Spleen (tissue), 13 donors: ENCODE measurements at places on chromosomes 13 and 19. TPM values are rescaled to one million over a fixed set of nuclear protein-coding genes. Genes with fewer than 3 reads are reported as not detected.

The C19orf85 gene
- not detected for total RNA-seq

DNA sequence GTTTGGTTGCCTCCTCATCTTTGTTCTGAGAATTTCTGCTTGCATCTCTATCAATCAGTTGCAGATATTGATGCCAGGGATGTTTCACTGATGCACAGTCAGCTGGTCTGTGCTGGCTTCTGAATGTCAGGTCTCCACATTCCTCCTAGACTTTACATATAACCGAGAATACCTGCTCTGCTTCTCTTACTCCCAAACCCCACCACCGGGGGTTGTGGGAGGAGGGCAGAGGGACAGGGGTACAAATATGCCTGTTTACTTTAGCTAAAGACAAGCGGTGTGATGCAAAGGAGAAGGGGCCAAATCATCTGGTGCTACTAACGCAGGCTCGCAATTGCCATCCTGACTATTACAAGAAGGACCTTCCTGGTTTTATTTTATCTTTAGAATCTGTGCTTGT, 17.4 kb upstream of the KLHL1 start:
- H3K27me3 ChIP-seq: no peaks in the 10 kb centered on the region
- no peak overlapping the region for H3K27ac ChIP-seq
- no peak overlapping the region for H3K4me3 ChIP-seq
- DNase-seq: no peak
- H3K4me1 ChIP-seq: no peaks in the 10 kb centered on the region

- peaks cover 7% of the 10 kb centered on the region for H3K4me1 ChIP-seq
- no peaks in the 10 kb centered on the region for H3K36me3 ChIP-seq
- no peak for DNase-seq
- peaks cover 8% of the 10 kb centered on the region for H3K27me3 ChIP-seq
- no peak overlapping the region for H3K4me3 ChIP-seq
These were observed 30.6 kb upstream of the SLC7A10 start for GRCh38 chr19:33256261-33256660.

DNA sequence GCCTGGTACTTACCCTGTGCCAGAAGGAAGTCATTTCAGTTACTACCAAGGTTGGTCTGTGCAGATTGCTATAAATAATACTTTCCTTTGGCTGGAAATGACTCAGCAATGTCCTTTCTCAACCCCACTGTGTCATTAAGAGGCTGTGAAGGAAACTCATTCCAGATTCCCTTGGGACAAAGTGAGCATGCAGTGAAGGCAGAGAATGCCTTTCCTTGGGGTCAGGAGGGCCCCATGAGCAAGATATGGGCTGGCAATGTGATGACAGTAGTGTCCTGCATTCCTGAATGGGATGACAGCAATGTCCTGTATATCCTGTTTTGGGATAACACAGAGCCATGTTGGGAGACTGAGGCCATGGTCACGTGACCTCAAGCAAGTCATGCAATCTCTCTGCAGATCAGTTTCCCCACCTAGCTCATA, 213.1 kb upstream of the TMTC4 start:
- no peaks in the 10 kb centered on the region for H3K36me3 ChIP-seq
- H3K27me3 ChIP-seq: no peaks in the 10 kb centered on the region
- no peak overlapping the region for H3K4me3 ChIP-seq
- DNase-seq: no peak
- H3K4me1 ChIP-seq: no peaks in the 10 kb centered on the region

The SIGLEC8 gene
- 7.3 TPM for total RNA-seq

DNA sequence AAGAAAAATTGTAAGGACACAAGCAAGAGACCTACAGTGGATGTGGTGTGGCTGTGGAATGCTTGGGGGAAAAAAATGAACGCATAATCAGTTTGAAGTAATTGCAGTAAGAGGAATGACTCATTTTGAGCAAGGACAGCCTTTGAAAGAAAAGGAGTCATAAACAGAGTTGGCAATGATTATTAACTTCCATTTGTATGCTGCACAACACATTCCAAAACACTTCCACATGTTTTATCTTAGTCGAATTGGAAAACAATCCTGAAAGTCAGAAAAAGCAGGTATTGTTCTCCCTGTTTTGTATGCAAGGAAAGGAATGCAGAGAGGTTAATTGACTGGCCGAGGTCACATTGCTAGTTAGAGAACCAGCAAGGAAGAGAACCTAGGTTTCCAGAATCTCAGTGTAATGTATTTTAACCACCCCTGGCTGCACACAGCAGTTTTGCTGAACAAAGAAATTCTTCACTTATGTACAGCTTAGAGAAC, 630.0 kb upstream of the MIR17HG start:
- no peak overlapping the region for H3K27ac ChIP-seq
- no peak for DNase-seq
- H3K4me1 ChIP-seq: no peaks in the 10 kb centered on the region
- H3K27me3 ChIP-seq: no peaks in the 10 kb centered on the region
- no peak overlapping the region for H3K4me3 ChIP-seq

DNA sequence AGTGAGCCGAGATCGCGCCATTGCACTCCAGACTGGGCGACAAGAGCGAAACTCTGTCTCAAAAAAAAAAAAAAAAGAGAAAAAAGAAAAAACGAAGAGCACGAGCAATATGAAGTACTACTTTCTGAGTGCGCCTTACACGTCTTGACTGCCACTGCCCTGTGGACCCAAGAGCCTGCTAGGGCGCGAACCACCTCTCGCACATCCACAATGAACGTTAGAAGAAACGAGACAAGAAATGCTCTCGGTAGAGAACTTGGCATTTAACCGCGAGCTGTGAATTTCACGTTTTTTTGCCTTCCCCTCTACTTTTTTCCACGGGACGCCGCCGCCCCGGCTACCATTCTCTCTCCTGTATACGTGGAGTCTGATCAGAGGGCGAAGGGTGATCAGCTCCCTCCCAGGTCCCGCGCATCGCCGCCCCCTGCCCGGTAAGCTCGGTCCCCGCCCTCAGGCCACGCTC, 454 bp downstream of the TIMM44 start:
- no peaks in the 10 kb centered on the region for H3K27me3 ChIP-seq
- no peaks in the 10 kb centered on the region for H3K36me3 ChIP-seq
- H3K27ac ChIP-seq: peak overlapping the region; percentile 96
- H3K4me3 ChIP-seq: peak overlapping the region; percentile 72

DNA sequence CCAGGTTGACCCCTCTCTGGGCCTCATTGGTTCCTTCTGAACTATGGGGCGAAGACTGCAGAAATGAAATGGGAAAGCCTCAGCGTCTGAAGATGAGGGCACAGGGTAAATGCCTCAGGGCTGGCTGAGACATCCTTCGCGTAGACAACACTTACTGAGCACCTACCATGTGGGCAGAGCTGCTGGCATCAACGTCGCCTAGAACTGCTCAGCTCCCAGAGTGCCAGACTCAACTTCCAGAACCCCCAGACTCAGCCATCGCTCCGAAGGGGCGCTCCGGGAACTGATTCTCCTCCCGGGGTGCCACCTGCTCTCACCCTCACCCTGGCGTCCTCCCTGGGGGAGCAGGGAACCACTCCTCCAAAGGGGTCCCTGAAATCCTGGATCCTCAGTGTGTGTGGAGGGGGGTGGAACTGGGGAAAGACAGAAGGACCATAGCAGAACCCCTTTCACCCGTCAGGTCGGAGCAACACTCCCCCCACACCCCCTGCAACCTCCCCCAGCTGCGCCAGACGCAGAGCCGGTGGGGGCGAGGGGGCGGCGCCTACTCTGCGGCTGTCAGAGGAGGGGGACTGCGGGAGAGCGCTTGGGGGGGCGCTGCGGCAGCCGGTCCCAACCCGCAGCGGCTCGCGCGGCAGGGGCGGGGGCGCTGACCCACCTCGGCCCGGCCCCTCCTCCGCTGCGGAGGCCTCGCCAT, 8.2 kb upstream of the NFIC start:
- peak overlapping the region; percentile 59 for H3K27ac ChIP-seq
- H3K36me3 ChIP-seq: no peaks in the 10 kb centered on the region
- peak; percentile 78 for DNase-seq
- H3K27me3 ChIP-seq: no peaks in the 10 kb centered on the region
- peak overlapping the region; percentile 98 for H3K4me3 ChIP-seq
- H3K4me1 ChIP-seq: peaks cover 49% of the 10 kb centered on the region

DNA sequence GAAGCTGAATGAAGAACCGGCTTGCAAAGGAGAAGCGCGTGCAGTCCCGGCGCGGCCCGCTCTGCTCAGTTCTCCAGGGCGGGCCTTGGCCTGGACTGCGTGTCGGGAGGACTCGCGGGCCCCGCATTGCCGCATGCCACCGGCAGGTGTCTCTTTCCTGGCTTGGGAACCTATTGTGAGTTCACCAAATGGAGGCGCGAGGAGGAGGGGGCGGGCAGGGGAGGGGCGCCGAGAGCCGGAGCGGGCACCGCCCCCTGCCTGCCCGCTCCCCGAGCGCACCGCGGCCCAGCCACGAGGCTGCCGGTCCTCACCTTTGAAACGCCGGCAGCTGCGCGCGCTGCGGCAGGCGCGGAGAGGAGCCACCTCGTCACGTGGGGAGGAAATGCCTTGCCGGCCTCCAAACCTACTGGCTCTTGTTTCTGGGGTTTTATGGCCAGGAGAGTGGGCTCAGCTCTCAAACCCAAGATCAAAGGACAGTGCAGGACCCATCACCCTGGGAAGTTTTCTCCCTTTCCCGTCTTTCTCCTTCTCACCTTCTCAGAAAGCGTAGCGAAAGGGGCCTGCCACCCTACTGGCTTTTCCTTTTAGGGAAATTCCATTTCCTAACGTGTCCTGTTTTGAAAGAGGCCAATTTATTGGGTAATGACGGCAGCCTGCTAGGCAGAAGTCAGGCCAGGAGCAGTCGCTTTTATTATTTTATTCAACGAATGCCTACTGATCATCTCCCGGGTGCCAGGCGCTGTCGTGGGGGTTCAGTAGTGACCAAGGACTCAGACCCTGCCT, 13.8 kb upstream of the UBE2L5 start:
- peak overlapping the region; percentile 83 for H3K27ac ChIP-seq
- H3K36me3 ChIP-seq: no peaks in the 10 kb centered on the region
- H3K4me3 ChIP-seq: peak overlapping the region; percentile 63
- DNase-seq: peak; percentile 99

DNA sequence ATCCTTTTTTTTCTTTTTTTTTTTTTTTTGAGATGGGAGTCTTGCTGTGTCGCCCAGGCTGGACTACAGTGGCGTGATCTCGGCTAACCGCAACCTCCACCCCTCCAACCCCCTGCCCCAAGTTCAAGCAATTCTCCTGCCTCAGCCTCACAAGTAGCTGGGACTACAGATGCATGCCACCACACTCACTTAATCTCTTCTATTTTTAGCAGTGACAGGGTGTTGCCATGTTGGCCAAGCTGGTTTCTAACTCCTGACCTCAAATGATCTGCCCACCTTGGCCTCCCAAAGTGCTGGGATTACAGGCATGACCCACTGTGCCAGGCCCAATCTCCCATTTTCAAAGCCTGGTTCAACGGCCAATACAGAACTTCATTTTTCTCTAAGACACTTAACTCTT, 9.1 kb downstream of the FOXO1 start:
- H3K4me3 ChIP-seq: no peak overlapping the region
- no peaks in the 10 kb centered on the region for H3K27me3 ChIP-seq
- H3K4me1 ChIP-seq: peaks cover 97% of the 10 kb centered on the region
- DNase-seq: no peak
- H3K27ac ChIP-seq: no peak overlapping the region

The TMEM238 gene
- total RNA-seq: 4.0 TPM

GRCh38 chr13:51666374-51666773, 82.1 kb downstream of the WDFY2 start:
- H3K27ac ChIP-seq: no peak overlapping the region
- H3K27me3 ChIP-seq: no peaks in the 10 kb centered on the region
- no peak for DNase-seq
- H3K4me3 ChIP-seq: no peak overlapping the region
- peaks cover 7% of the 10 kb centered on the region for H3K4me1 ChIP-seq

The ATP12A gene
- not detected for total RNA-seq

DNA sequence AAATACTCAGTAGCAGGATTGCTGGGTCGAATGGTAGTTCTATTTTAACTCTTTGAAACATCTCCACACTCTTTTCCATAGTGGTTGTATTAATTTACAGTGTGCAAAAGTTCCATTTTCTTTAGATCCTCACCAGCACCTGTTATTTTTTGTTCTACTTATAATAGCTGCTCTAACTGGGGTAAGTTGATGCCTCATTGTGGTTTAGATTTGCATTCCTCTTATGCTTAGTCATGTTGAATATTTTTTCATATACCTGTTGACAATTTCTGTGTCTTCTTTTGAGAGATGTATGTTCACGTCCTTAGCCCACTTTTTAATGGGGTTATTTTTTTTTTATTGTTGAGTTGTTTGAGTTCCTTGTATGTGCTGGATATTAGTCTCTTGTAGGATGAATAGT, 144.6 kb downstream of the NBEA start:
- H3K27ac ChIP-seq: no peak overlapping the region
- H3K4me1 ChIP-seq: no peaks in the 10 kb centered on the region
- no peak overlapping the region for H3K4me3 ChIP-seq

The ZNF98 gene
- 0.51 TPM for total RNA-seq

- H3K4me3 ChIP-seq: no peak overlapping the region
- peaks cover 24% of the 10 kb centered on the region for H3K36me3 ChIP-seq
These were observed 11.4 kb downstream of the NDUFA11 start for GRCh38 chr19:5891938-5892771.

- H3K4me1 ChIP-seq: peaks cover 54% of the 10 kb centered on the region
- no peaks in the 10 kb centered on the region for H3K27me3 ChIP-seq
- no peak for DNase-seq
- H3K4me3 ChIP-seq: peak overlapping the region; percentile 74
- peak overlapping the region; percentile 94 for H3K27ac ChIP-seq
- no peaks in the 10 kb centered on the region for H3K36me3 ChIP-seq
These were observed 900 bp downstream of the KBTBD7 start for GRCh38 chr13:41193469-41193868.

GRCh38 chr13:31045286-31046081, 113.0 kb downstream of the TEX26 start:
- no peaks in the 10 kb centered on the region for H3K36me3 ChIP-seq
- DNase-seq: no peak
- no peak overlapping the region for H3K4me3 ChIP-seq
- H3K27ac ChIP-seq: no peak overlapping the region

DNA sequence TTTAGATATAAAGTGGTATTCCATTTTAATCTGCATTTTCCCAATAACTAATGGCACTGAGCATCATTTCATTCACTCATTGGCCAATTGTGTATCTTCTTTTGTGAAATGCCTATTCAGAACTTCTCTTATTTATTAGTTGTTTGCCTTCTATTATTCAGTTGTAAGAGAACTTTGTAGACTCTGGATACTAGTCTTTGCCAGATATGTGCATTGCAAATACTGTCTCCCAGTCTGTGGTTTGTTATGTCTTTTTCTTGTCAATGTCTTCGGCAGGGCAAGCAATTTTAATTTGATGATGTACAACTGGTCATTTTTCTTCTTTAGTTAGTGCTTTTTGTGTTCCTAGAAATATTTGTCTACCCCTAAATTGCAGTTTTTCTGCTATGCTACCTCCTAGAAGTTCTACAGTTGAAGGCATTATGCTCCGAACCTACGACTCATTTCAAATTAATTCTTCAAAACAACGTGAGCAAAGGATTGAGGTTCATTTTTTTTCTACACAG, 115.9 kb downstream of the TSHZ3 start:
- DNase-seq: no peak
- no peaks in the 10 kb centered on the region for H3K36me3 ChIP-seq
- H3K4me3 ChIP-seq: no peak overlapping the region
- H3K27ac ChIP-seq: no peak overlapping the region
